ENCODE measurements at places on chromosomes 12 and 14. TPM values are rescaled to one million over a fixed set of nuclear protein-coding genes. Genes with fewer than 3 reads are reported as not detected.

GRCh38 chr14:92199763-92200162 is 78.0 kb downstream of the CPSF2 start:
- DNase-seq, result no peak

The RPL10L gene
- total RNA-seq, result not detected

The MYH7 gene
- total RNA-seq, result not detected

GRCh38 chr12:41917938-41918341 is 226.7 kb downstream of the GXYLT1 start:
- DNase-seq, result no peak

- DNase-seq, result no peak
Measured at GRCh38 chr14:102180248-102180998, 40.7 kb downstream of the WDR20 start.

GRCh38 chr12:64566831-64567517 is 43.3 kb upstream of the RASSF3 start:
- no peak for DNase-seq
